ENCODE measurements at places on chromosomes 12 and 14.

DNA sequence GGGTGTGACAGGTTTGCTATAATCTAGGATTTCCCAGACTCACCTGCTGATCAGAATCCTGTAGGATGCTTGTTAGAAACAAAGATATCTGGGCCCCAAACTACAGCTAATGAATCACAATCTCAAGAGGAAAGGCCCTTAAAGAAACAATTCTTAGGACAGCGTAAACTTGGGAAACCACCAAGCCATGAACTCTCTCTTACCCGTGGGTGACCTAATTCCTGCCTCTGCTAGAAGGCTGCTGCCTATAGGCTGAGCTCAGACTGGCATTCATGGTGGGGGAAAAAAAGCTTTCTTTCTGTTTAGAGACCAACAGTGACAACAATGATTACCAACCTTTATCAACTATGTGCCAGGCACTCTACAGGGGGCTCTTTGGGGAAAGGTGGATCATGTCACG lies 213.9 kb upstream of the FKBP4 start:
- no peaks in the 10 kb centered on the region for H3K36me3 ChIP-seq
- no peak overlapping the region for H3K27ac ChIP-seq
- H3K4me3 ChIP-seq, result no peak overlapping the region
- no peak for DNase-seq
- peaks cover 12% of the 10 kb centered on the region for H3K27me3 ChIP-seq
- no peaks in the 10 kb centered on the region for H3K4me1 ChIP-seq

DNA sequence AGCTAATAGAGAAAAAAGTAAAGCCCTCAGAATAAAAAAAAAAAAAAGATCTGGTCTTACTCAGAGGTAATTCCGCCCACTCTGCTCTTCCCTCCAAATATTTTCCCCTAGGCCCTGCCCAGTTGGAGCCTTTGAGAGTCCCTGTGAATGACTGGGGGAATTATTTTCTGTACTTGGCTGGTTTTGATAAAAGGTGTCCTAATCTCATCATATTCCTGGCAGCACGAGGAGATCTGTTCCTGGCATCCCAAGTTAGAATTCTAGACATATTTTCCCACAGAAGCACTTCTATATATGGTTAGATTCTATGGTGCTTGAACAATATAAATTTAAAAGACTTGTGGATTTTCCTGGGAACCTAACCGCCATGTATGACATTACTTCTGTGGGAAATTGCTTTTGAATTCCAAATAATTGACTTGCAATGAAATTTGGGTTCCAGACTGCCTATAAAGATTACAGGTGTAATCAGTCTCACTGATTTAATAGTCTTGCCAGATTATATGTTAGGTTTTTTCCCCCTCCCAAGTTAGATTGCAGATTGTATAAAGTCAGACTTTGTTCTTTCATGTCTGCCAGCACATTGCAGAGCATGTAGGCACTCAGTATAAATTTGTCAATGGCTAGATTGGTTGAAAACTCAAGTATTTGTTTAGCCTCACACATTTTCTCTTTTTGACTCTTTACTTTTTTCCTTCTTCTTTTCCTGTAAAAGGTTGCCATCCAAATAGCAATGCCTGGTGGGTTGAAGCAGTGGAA lies 12.3 kb downstream of the GPX2 start:
- H3K27me3 ChIP-seq, result no peaks in the 10 kb centered on the region
- H3K4me3 ChIP-seq, result no peak overlapping the region
- no peak for DNase-seq
- peaks cover 72% of the 10 kb centered on the region for H3K36me3 ChIP-seq

GRCh38 chr14:89359477-89360222 lies 57.4 kb downstream of the FOXN3 start:
- no peak overlapping the region for H3K4me3 ChIP-seq
- no peaks in the 10 kb centered on the region for H3K36me3 ChIP-seq
- no peaks in the 10 kb centered on the region for H3K27me3 ChIP-seq
- H3K4me1 ChIP-seq, result peaks cover 5% of the 10 kb centered on the region

- no peaks in the 10 kb centered on the region for H3K36me3 ChIP-seq
- no peak overlapping the region for H3K27ac ChIP-seq
- H3K4me1 ChIP-seq, result no peaks in the 10 kb centered on the region
These were observed 33.0 kb downstream of the DBX2 start for GRCh38 chr12:45017916-45018315.

- H3K27ac ChIP-seq, result no peak overlapping the region
- no peaks in the 10 kb centered on the region for H3K4me1 ChIP-seq
- H3K27me3 ChIP-seq, result no peaks in the 10 kb centered on the region
- H3K36me3 ChIP-seq, result no peaks in the 10 kb centered on the region
- H3K4me3 ChIP-seq, result no peak overlapping the region
- DNase-seq, result no peak
These were observed 42.8 kb downstream of the PRMT8 start for GRCh38 chr12:3533703-3534386.

- no peak overlapping the region for H3K4me3 ChIP-seq
- no peaks in the 10 kb centered on the region for H3K27me3 ChIP-seq
- no peak for DNase-seq
These were observed 204.8 kb downstream of the DPF3 start for GRCh38 chr14:72688990-72689671.

DNA sequence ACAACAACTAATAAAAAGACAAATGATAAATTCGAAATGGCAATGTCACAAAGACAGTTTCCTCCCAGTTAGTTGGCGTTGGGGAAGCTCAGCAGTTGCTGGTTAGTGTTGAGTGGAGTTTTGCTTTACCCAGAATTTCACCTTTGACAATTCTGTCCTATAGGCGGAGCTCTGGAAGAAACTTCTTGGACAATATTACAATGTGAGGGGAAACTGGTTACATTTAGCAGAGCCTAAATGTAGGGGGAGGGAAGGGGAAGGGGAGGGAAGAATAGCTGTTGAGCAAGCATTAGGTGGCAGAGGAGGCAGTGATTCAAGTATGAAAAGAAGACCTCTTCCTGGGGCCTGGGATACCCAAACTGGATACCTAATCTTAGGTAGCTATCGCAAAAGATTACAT lies 51.4 kb downstream of the BDKRB1 start:
- no peaks in the 10 kb centered on the region for H3K4me1 ChIP-seq
- H3K36me3 ChIP-seq, result peaks cover 39% of the 10 kb centered on the region
- DNase-seq, result no peak

DNA sequence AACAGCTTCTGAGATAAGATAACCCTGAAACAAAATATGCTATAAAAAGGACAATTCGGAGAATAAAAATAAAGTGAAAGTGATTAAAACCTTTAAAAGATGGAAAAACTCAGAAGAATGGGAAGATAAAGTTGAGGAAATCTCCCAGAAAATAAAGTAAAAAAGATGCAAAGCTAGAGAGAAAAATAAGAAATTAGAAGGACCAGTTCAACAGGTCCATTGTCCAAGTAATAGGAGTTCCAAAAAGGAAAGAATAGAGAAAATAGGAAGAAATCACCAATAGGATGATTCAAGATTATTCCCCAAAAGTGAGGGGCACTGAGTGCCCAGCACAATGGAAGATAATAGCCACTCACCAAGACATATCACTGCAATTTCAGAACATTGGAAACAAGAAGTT lies 4.8 kb upstream of the PRPF40B start:
- no peak for DNase-seq
- no peak overlapping the region for H3K4me3 ChIP-seq
- H3K27me3 ChIP-seq, result no peaks in the 10 kb centered on the region
- H3K4me1 ChIP-seq, result peaks cover 16% of the 10 kb centered on the region
- no peaks in the 10 kb centered on the region for H3K36me3 ChIP-seq
- no peak overlapping the region for H3K27ac ChIP-seq

DNA sequence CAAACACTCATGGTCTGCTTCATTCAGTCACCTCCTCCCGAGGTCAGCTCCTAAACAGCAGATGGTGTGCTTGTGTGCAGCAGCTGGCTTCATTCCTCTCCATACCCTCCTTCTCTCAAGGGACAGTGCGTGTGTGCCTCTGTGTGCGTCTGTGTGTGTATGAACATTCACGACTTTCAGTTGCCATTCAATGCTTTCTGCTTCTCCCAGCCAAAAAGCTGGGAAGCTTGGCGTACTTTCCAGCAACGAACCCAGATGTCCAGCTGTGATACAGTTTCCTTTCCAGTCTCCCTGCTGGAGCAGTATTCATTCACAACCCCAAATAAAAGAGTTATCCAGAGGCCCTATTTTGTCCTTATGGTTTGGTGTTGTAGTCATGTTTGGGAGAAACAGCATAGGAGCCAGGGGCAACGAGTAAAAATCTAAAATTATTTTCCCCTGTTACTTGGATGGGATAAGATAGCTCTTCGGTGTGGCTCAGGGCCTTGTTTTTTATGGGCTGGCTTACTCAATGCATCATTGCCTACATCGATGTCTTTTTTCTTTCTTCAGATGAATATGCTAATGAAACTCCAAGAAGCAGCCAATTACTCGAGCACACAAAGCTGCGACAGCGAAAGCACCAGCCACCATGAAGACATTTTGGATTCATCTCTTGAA lies 379.3 kb downstream of the NAV3 start:
- no peak overlapping the region for H3K27ac ChIP-seq
- no peaks in the 10 kb centered on the region for H3K4me1 ChIP-seq
- H3K27me3 ChIP-seq, result no peaks in the 10 kb centered on the region

GRCh38 chr14:85531141-85531586 lies 1.2 kb downstream of the FLRT2 start:
- no peak for DNase-seq
- H3K27ac ChIP-seq, result no peak overlapping the region
- H3K36me3 ChIP-seq, result no peaks in the 10 kb centered on the region
- H3K27me3 ChIP-seq, result peaks cover 6% of the 10 kb centered on the region
- no peak overlapping the region for H3K4me3 ChIP-seq

DNA sequence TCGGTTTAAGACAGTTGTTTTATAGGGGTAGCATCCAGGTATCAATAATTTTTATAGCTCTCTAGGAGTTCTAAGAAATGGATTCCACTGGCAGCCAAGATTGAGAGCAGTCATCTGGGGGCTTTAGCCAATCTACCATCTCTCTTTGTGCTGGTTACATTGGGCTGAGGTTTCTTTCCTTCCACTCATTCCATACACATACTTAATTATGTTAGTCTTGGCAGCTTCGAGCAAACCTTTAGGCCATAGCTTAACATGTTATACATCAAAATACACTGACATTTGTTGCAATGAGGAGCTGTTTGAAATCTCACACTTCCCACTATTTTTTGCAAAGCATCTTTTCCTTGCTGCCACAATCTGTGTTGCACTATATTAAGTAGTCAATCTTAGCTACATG lies 63.1 kb downstream of the ARMH4 start:
- no peak overlapping the region for H3K27ac ChIP-seq
- no peaks in the 10 kb centered on the region for H3K27me3 ChIP-seq
- no peak overlapping the region for H3K4me3 ChIP-seq

DNA sequence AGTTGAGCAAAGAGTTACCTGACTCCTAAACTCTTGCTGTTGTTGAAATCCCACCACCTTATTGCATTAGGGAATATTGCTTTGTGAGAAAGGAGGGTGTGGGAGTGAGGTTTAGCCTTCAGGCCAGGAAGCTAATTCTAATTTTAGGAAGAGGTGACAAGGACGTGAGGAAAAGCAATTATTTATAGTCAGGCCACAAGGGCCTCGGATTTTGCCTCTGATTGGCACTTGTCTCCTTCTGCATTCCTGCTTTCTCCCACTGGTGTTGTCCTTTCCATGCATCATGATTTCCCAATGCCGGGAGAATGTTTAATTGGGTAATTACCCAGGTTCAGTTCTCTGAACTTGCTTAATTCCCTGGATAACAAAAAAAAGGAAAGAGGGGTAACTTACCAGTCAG lies 37.9 kb upstream of the SLC38A2 start:
- no peak for DNase-seq
- no peaks in the 10 kb centered on the region for H3K4me1 ChIP-seq
- no peaks in the 10 kb centered on the region for H3K36me3 ChIP-seq

DNA sequence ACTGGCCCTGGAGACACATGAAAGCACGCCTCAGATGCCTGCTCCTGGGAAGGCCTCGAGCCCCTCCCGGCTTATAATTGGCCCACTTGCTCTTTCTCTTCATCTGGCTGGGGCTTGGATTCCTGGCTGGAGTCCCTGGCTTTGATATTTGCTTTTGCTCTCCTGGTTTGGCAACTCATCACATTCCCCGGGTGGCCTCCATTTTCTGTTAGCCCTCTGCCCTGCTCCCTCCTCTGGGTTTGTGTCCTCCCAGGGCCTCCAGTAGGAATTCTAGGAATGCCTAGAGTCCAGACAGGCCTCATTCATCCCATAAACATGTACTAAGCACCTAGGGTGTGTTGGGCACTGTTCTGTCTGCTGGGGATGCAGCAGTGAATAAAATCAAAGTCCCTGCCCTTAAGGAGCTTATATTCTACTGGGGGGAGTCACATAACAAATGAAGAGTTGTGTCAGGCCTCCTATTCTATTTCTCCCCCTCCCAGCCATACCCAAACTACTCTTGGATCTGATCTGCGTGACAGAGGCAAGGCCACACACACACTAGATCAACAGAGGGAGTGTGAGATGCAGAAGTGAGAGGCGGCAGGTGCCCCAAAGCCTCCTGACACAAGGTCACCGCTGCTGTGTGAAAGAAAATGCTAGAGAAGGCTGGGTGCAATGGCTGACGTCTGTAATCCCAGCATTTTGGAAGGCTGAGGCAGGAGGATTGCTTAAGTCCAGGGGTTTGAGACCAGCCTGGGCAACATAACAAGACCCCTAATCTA lies 21.3 kb upstream of the TSPAN9 start:
- H3K27ac ChIP-seq, result no peak overlapping the region
- H3K4me3 ChIP-seq, result no peak overlapping the region
- H3K36me3 ChIP-seq, result no peaks in the 10 kb centered on the region
- no peaks in the 10 kb centered on the region for H3K27me3 ChIP-seq

- no peak for DNase-seq
- peaks cover 37% of the 10 kb centered on the region for H3K36me3 ChIP-seq
- H3K27ac ChIP-seq, result no peak overlapping the region
- no peaks in the 10 kb centered on the region for H3K27me3 ChIP-seq
- H3K4me3 ChIP-seq, result no peak overlapping the region
These were observed 7.0 kb downstream of the MLF2 start for GRCh38 chr12:6745741-6746525.

- no peak for DNase-seq
- H3K4me3 ChIP-seq, result no peak overlapping the region
- H3K4me1 ChIP-seq, result no peaks in the 10 kb centered on the region
- no peak overlapping the region for H3K27ac ChIP-seq
- no peaks in the 10 kb centered on the region for H3K36me3 ChIP-seq
These were observed 65.6 kb upstream of the DICER1 start for GRCh38 chr14:95222870-95223398.

DNA sequence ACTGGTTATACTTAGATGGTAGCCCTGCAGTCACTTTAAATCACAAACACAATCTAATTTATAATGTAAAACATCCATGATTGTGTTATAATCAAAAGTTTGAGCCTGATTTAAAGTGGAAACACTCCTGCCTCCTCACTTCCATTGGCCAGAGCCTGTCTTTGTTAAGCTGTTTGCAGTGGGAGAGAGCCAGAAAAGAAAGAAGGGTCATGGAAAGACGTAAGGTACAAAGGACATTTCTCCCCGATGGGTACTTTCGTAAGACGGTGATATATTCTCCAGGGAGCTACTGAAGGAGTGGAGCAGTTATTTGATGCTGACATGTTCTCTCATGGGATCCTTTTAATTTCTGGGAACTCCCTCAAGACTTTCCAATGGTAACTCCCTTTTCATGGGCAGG lies 164.0 kb downstream of the METTL25 start:
- no peak for DNase-seq
- no peaks in the 10 kb centered on the region for H3K4me1 ChIP-seq
- H3K27ac ChIP-seq, result no peak overlapping the region
- H3K4me3 ChIP-seq, result no peak overlapping the region
- H3K36me3 ChIP-seq, result no peaks in the 10 kb centered on the region
